ENCODE measurements at places on chromosomes 3 and 15. TPM values are rescaled to one million over a fixed set of nuclear protein-coding genes. Genes with fewer than 3 reads are reported as not detected.

Gene NR1I2
- total RNA-seq, result 0.14 TPM

Gene GPR149
- total RNA-seq, result not detected

Gene TGM5
- not detected for total RNA-seq

Gene STRIT1
- not detected for total RNA-seq

Gene MUSTN1
- not detected for total RNA-seq

Gene PHLDB2
- total RNA-seq, result 57.6 TPM

DNA sequence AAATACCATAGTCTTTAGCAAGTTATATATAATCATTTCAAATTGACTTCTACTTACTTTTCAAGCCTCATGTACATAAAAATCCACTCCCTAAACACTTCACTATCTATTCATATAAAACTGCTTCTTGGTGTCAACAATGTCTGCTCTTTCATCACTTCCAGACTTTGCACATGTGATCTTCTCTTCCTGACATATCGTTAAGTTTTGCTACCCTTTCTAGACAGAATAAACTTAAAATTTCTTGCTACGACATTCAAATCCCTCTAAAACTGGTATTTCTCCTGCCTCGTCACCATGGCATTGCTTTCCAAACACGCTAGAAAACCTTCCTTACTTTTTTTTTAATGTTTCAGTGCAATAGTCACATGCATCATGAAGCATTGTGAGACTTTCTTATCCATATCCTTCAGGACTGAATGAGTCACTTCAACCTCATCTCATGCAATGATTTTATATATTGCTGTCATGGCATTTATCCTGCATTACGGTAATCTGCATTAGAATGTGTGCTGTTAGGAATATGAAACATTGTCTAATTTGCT lies 122.8 kb downstream of the GMNC start:
- no peak for DNase-seq

DNA sequence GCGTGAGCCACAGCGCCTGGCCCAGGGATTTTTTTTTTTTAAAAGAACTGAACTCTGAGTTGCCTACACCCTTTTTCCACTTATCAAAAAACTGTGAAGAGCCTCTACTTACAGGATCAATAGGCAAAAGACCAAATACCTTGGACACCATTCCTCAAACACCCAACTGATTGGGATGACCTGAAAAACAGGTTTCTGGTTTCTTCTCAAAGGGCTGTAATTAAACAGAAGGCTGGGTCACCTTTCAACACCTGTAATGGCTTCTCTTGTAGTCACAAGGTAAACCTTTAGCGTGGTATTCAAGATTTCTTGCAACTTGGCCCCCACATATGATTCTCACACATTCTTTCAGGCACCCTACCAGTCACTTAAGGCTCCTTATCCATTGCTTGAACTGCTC lies 38.4 kb upstream of the PLXND1 start:
- no peak for DNase-seq

DNA sequence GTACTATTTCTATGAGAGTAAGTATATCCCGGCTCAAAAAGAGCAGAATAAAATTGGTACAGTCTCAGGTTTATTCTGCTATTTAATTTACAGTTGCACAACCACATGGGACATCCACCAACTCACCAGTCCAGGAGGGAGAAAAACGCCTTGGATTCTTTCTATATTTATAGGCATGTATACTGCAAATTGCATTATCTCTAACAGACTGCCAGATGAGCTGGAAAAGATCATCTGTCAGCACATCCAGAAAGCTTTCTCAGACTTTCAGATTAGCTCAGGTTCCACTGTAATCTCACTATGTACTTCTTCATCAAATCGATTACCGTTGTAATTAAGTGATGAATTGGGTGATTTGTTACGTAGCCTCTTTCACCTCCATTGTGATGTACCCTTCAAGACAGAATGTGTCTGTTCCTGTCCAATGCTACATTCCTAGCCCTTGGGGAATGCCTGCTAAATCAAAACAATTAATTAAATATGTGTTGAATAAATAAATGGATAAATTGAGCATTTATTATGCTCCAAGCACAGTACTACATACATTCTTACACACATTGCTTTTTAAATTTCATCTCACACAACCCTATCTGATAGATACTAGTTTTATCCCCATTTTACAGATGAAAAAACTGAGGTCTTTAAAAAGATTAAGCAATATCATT lies 38.1 kb upstream of the TMC3 start:
- DNase-seq, result no peak

DNA sequence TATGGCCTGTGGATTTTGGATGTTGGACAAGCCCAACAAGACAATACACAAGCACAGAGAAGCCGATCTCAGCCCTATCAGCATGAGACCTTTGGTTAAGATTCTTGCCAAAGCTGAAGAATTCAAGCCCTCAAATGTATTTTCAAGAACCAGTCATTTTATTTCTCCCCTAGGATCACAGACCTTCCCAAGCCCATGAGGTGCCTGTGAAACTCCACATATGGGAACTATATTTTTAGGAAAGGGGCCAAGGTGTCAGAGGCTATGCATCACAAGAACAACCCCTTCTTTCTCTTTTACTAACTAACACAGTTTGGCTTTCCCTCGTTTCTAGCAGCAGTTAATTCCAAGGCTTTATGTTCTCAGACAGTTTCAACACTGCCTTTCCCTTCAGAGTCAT lies 364.5 kb downstream of the MAGI1 start:
- DNase-seq, result no peak

GRCh38 chr3:49554633-49555265 lies 472 bp downstream of the BSN start:
- no peak for DNase-seq

DNA sequence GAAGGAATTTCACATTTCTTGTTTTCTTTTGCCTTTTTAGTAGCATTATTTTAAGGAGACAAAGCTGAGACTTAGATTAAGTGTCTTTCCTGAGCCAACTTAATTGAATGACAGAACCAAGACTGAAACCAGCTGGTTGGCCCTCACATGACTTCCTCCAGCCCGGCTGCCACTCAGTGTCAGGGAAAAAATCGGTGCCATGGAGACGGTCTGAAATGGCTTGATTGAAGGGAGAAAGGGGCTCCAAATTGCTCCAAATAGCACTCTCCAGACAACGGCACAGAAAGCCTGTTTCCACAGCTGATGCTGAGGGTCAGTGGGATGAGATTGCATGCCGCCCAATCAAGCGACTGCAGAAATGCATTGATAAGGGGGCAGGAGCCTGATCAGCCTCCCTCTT lies 475.2 kb upstream of the IL12A start:
- no peak for DNase-seq

DNA sequence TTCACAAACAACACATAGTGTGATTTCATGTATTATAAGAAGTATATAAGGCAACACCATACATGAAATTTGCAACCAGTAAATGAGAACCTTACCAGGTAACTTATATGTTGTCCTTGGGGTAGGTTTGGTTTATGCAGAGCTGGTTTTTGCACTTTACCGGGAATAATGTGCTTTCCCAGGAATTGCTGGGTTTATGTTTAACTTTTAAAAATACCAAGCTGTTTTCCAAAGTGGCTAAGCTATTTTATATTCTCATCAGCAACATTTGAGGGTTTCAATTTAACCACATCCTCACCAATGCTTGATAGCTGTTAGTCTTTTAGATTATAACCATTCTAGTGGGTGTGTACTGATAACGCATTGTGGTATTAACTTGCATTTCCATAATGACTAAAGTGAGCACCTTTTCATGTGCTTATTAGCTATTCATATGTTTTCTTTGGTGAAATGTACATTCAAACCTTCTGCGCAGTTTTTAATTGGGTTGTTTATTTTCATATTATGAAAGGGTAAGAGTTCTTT lies 71.6 kb downstream of the KY start:
- no peak for DNase-seq

DNA sequence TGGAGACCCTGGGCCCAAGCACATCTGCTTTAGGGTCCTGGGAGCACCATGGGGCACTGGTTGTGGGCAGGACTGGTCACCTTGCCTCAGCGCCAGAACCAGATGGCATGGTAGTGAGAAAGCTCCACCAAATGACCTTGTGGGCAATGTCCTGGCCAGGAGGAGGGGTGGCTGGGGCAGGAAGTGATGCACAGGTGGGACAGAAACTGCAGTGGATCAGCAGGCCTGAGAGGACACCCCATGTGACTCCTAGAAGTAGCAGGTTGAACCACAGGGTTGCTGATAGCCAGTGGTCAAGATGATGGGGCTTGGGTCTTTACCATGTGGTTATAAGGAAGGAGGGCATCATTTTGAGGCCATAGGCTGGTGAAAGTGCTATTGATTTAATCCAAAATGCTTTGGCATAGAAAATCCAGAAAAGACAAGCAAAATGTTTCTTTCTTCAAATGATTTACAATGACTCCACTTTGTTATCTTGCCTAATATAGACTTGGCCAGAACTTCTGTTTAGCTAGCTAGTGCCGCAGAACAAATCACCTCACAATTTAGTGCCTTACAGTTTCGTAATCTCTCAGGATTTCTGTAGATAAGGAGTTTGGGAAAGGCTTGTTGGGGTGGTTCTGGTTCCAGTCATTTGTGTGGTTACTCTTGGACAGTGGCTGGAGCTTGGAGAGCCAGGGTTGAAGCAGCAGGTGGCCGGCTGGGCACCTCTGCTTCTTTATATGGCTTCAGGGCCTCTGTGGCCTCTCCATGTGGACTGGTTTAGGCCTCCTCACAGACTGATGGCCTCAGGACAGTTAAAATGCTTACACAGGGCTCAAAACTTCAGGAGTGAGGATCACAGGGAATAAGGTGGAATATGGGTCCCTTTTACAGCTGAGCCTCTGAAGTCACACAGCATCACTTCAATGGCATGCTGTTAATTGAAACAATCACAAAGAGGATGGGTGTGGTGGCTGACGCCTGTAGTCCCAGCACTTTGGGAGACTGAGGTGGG lies 27.5 kb downstream of the TMEM158 start:
- no peak for DNase-seq

GRCh38 chr3:80559701-80560100 lies 791.9 kb upstream of the ROBO1 start:
- no peak for DNase-seq

- DNase-seq, result peak; percentile 50
These were observed 62.4 kb downstream of the MBNL1 start for GRCh38 chr3:152331018-152331541.

GRCh38 chr3:21913791-21914190 lies 162.8 kb upstream of the ZNF385D start:
- DNase-seq, result no peak

GRCh38 chr15:98505611-98506031 lies 142.7 kb upstream of the IGF1R start:
- no peak for DNase-seq

- DNase-seq, result no peak
These were observed 108.2 kb downstream of the THSD4 start for GRCh38 chr15:71223516-71223915.

DNA sequence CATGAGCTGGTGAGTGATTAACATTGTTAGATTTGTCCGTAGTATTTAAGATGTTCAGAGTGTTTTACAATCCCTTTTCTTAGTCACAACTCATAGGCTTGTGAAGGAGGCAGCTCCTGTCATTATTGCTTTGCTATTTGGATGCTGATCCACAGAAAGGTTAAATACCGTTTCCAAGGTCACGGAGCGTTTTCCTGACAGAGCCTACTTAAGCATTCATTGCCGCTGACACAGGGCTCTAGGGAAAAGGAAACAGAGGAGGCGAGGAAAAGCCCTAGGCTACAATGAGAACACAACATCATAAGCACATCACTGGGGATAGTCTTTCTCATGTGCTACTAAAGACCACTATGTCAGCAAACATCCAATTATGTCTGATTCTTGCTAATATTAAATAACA lies 38.5 kb upstream of the CPB1 start:
- no peak for DNase-seq

- no peak for DNase-seq
These were observed 482.0 kb upstream of the NAALADL2 start for GRCh38 chr3:174377096-174377495.

DNA sequence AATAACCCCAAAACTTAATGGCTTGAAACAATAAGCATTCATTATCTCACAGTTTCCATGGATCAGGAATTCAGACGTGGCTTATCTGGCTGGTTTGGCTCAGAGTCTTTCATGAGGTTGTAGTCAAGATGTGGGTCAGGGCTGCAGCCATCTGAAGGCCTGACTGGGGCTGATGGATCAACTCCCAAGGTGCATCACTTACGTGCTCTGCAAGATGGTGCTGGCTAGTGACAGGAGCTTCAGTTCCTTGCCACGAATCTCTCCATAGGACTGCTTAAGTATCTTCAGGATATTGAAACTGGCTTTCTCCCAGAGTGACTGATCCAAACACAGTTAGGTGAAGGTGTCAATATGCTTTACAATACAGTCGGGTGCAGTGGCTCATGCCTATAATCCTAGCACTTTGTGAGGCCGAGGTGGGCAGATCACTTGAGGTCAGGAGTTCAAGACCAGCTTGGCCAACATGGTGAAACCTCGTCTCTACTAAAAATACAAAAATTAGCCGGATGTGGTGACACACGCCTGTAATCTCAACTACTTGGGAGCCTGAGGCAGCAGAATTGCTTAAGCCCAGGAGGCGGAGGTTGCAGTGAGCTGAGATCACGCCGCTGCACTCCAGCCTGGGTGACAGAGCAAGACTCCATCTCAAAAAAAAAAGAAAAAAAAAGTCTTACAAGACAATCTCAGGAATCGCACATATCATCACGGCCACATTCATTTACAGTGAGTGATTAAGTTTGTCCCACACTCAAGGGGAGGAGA lies 28.5 kb upstream of the PTPRG start:
- DNase-seq, result no peak

- DNase-seq, result no peak
These were observed 11.3 kb upstream of the KAT2B start for GRCh38 chr3:20028905-20029331.

DNA sequence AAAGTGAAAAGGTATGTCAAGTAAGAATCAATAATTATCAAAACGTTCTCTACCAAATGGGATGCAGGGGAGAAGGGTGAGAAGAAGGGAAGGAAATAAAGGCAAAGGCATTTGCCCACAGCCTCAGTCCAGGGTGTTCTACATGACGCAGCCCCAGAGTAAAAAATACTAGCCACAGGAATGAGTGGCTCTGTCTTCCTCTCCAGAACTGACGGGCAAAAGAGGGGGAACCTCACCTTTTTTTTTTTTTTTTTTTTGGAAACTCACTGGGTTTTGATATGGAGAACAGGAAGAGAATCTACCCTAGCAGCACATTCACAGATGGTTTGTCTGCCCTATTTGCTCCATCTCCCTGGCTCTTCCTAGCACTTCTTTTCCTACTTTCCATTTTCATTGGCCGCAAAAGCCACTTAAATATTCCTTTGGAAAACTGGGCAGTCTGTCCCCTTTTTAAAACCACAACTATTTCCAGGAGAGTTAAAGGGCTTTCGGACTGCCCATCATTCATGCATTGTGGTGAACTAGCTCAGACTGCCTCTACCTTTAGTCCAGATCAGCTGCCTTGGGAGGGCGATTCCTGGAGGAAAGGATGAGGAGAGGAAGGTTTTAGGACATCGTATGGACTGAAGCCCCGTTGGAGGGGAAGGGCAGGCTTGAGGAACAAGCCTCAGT lies 28.2 kb downstream of the B3GNT5 start:
- DNase-seq, result no peak

GRCh38 chr3:15769256-15769915 lies 28.4 kb downstream of the ANKRD28 start:
- no peak for DNase-seq

GRCh38 chr3:114365909-114366308 lies 72.1 kb downstream of the TIGIT start:
- no peak for DNase-seq

GRCh38 chr3:109375975-109376374 lies 38.6 kb upstream of the DPPA4 start:
- DNase-seq, result no peak
